HS-27A (cell line): ENCODE measurements at places on chromosomes 7 and 10.

DNA sequence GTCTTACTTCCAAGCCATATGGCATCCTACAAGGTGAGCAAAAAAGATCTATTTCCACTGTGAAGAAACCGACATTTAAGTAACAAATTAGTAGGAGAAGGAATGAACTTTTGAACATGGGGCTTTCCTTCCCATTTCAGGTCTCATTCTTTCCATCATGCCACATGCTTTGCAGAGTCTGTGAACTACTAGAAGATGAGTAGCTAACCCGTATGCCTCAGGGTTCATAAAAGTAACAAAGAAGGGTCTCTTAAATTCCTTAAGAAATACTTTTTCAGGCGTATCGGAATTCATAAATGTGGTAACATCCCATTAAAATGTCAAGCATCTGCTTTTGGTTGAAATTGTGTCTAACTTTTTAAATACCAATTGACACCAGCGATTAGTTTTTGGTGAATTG, 81.3 kb upstream of the TNS3 start:
- DNase-seq: no peak

GRCh38 chr10:105406488-105406887, 765.4 kb downstream of the SORCS3 start:
- DNase-seq: no peak

DNA sequence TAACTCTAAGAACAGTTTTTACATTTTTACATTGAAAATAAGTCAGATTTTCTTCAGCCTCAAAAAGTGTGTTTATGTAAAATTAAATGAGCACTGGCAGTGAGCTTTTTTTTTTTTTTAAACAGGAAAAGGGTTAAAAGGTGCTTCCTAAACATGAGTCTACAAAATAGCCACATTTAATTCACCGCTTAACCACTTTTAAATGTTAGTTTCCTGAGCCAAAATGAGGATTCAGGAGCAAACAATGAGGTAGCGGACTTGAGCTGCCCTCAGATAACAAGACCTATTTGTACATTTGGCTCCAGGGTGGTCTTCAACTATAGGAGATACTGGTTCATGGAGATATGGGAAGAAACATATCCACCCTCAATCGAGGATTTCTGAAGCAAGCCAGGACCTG, 22.8 kb downstream of the AKR1C3 start:
- no peak for DNase-seq

DNA sequence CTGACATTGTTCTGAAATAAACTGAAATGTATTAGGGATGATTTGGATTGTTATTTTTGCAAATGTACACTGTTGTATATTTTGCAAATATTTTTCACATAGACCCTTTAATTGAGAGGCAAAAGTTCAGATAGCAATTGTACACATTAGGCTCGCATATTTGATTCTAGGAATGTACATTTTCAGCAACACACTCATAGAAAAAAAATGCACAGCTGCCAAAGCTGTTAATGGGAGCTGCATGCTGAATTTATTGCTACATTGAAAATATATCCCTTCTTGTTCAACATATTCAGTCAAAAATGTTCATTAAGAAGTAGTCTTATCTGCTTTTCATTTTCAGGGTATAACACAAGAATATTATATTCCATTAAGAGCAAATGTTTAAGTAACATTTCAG, 512.9 kb downstream of the ATRNL1 start:
- DNase-seq: peak; percentile 7

GRCh38 chr7:24622646-24623182, 49.5 kb downstream of the PALS2 start:
- no peak for DNase-seq

- DNase-seq: no peak
These were observed 137.3 kb upstream of the EEPD1 start for GRCh38 chr7:36015733-36016132.

DNA sequence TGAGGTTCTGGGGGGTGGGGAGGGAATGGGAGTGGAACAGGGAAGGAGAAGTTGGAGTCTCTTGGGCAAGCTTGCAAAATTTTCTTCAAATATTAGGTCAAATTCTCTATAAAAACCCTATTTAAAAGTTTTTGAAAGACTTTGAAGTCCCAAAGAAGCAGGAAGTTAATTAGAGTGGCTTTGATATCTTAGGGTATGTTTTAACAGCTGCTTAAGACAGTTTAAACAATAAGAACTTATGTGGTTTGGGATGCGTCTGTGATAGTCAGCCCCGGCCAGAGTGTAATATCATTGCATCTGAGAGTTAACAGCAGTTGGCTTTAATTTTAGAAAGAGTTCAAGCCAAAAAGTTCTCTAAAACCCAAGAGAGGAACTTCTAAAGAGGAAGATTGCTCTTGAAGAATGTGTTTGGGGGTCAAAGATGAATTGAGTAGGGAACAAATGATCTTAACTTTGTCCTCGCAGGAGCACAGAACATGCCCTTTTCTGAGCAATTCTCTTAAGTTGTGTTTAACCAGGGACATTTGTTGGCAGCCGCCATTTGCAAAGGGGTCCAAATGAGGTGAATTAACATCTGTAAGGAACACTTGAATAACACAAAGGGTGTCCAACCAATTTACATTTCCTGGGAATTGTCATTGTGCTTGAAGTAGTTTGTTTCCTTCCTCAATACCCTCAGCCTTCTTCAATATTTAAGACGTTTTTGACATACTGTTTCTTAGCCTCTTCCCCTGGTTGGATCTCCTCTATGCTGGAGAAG, 182.4 kb downstream of the PTEN start:
- DNase-seq: no peak

- DNase-seq: no peak
These were observed 144.2 kb downstream of the MDFIC start for GRCh38 chr7:115066050-115066449.

DNA sequence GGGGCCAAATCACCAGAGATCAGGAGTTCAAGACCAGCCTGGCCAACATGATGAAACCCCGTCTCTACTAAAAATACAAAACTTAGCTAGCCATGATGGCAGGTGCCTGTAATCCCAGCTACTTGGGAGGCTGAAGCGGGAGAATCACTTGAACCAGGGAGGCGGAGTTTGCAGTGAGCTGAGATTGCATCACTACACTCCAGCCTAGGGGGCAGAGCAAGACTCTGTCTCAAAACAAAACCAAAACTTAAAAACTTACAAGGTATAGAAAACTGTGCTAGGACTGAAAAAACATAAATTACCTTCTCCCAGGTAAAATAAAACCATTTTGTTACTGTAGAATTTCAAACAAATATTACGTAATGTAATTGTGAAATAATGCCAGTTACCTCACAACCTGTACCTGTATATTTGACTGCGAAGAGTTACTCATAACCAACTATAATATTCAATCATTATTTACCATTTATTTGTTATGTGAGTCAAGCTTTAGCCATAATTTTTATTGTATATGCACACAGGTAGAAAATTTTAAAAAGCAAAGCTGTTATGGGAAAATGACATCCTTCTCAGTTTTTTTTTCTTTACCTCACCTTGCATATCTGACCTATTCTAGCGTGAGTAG, 180.9 kb downstream of the SEMA3A start:
- DNase-seq: no peak

DNA sequence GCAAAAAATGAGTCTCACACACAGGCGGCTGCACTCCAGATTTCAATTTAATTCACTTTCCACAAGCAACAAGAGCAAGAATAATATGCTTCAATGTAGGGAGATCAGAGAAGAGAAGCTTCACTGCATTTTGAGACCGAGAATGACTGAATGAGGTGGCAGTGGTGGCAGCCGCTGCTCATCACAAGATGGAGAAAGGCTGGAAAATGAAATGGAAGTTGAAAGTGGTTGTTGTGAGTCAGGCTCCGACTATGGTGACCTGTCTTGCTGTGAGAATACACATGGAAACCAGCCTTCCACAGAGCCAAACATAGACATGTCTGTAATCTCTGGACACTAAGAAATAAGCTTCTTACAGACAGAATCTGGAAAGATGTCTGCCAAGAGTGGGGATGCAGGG, 499.6 kb upstream of the LRRN3 start:
- DNase-seq: no peak

GRCh38 chr10:94351089-94351488, 11.7 kb downstream of the NOC3L start:
- no peak for DNase-seq

DNA sequence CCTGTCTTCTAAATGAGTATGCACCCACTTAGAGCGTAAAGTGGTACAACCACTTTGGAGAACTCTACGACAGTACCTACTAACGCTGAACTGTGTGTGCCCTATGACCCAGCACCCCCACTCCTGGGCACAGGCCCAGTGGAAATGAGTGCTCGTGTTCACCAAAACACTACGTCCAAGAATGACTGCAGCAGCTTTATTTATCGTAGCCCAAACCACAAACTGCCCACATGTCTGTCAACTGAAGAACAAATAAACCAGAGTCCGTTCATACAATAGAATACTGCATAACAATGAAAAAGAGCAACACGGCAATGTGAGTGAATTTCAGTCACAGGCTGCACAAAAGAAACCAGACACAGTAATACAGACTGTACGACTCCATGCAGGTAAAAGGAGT, 35.4 kb downstream of the TLL2 start:
- DNase-seq: no peak

GRCh38 chr10:1734288-1734687, 3.0 kb downstream of the ADARB2 start:
- DNase-seq: no peak

GRCh38 chr10:89001729-89002072, 11.1 kb downstream of the FAS start:
- DNase-seq: no peak

DNA sequence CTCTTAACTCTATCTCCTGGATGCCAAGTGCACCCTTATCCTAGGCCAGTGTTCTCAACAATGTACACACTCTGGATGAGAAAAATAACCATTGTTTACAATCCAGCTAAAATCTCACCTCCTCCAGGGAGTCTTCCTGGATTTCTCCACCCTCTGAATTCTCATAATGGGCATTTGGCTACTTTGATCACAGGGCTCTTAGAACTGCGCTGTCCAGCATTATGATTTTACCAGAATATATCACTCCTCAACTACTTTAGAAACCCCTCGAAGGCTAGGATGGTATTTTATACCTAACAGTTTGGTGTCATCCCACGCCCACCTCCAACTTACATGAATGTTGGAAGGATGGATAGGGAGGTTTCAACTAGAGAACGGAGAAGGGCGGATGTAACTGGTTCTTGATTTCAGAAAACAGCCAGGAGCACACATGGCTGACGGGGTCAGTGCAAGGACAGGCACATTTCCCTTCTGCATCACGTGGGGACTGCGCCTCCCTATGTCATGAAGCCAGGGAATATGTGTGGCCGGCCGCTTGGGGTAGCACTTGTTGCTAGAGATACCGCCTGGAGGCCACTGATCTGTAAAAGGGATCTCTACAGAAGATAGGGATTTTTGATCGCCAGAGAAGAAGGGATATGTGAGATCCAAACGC, 1.2 kb upstream of the ATP6V0E2 start:
- peak; percentile 27 for DNase-seq

DNA sequence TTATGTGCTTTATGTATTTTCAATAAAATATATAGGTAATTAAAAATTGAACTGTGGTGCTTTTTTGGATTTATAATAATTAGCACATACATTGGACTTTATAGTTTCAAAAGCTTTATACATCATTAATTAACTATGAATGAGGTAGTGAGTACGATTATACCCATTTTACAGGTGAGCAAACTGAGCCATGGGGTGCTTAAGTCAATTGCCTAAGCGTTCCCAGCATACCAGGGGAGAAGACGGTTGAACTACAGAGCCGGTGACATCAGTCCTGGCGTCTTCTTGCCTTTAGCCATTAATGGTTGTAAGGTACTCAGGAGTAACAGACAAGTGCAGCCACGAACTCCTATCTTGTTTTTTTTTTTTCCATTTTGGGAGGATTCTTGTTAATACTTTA, 172.8 kb downstream of the GATA3 start:
- no peak for DNase-seq
